Peyer's patch (tissue), 4 donors: ENCODE measurements at places on chromosomes 3 and 15. TPM values are rescaled to one million over a fixed set of nuclear protein-coding genes. Genes with fewer than 3 reads are reported as not detected.

The CLSTN2 gene
- total RNA-seq: 3.3 TPM

The LMAN1L gene
- total RNA-seq: not detected

DNA sequence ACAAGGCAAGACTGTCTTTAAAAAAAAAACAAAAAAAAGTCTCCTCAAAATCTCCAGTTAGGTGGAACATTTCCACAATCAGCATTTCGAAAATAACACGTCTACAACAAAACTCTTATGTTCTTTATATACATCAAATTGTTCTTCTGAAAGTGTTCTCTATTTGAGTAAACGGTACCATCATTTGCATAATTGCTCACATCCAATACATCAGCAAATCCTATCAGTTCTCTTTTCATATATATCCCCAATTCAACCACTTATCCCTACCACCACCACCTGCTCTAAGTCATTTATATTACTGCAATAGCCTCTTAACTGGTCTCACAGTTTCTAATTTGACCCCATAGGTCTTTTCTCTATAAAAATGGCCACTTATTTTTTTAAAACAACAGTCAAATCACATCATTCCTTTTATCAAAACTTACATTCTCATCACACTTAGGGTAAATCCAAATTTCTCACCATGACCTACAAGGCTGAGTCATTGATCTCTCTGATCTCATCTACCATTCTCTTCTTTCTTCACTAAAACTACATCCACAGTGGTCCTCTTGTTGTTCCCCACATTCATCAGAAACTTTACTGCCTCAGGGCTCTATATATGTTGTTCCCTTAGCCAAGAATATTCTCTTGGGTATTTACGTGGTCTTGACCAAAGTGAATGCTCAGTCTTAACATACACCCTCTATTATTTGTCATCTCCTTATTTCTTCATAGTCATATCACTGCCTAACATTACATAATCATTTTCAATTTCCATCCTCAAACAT, 237.0 kb downstream of the SCAPER start:
- no peaks in the 10 kb centered on the region for H3K36me3 ChIP-seq
- H3K27ac ChIP-seq: no peak overlapping the region

GRCh38 chr15:79682851-79683288, 213.9 kb downstream of the MTHFS start:
- DNase-seq: no peak
- no peaks in the 10 kb centered on the region for H3K4me1 ChIP-seq
- H3K4me3 ChIP-seq: no peak overlapping the region
- no peak overlapping the region for H3K27ac ChIP-seq
- no peaks in the 10 kb centered on the region for H3K27me3 ChIP-seq
- H3K36me3 ChIP-seq: no peaks in the 10 kb centered on the region

DNA sequence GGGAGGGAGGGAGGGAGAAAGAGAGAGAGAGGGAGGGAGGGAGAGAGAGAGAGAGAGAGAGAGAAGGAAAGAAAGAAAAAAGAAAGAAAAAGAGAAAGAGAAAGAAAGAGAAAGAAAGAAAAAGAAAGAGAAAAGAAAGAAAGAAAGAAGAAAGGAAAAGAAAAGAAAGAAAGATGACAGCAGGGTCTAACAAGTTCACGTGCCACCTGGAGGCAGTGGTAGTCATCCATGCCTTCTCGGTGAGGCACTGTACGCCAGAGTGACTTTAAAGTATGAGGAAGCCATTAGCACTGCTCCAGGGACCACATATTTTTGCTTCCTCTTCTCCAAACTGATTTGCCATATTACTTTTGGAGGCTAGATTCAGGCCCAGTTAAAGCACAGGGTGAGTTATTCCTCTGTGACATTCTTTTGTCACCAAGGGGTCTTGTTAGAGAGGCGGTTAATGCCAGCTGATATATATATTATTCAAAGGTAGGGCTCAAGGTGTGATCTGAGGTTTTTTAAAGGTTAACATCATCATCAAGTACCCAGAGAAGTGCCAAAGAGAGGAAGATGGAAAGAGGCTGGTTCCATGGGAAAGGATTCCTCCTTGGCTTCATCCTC, at the start of gene HTR3D:
TSS of gene HTR3D (plus strand) at position 556 of the 606 bp plus-strand sequence. CDS start at position 556, 0 bp downstream.
- no peak within 1 kb of the TSS for H3K27ac ChIP-seq
- DNase-seq: no peak
- no peak within 1 kb of the TSS for H3K4me3 ChIP-seq
- no peaks in the 10 kb centered on the region for H3K27me3 ChIP-seq
- H3K4me1 ChIP-seq: no peaks in the 10 kb centered on the region

- H3K4me1 ChIP-seq: no peaks in the 10 kb centered on the region
- DNase-seq: peak; percentile 29
- H3K27ac ChIP-seq: peak overlapping the region; percentile 38
Measured at GRCh38 chr3:177449360-177450006, 252.2 kb upstream of the TBL1XR1 start.

The ADAMTS9 gene
- 8.0 TPM for total RNA-seq

- no peak overlapping the region for H3K4me3 ChIP-seq
- peaks cover under 1% of the 10 kb centered on the region for H3K4me1 ChIP-seq
- DNase-seq: no peak
- H3K36me3 ChIP-seq: no peaks in the 10 kb centered on the region
- H3K27ac ChIP-seq: no peak overlapping the region
Measured at GRCh38 chr3:5051772-5052171, 70.3 kb upstream of the ARL8B start.

DNA sequence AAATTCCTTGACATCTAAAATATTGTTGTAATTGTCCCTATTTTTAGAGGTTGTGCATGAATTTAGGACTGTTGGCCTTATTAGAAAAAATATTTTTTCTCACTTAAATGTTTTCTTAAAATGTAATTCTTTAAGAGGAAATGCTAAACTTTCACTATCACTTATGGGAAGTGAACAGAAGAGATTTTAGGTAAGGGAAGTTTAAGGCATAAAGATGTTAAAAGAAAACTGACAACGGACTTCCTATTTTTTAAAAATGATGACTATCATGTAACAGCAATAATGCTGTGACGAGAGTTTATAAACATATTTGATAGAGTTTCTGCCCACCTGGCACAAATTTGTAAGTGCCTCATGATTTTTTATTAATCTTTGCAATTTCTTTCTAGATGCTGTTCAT, 3.1 kb downstream of the C3orf38 start:
- no peak for DNase-seq
- no peak overlapping the region for H3K4me3 ChIP-seq
- H3K27ac ChIP-seq: no peak overlapping the region
- H3K27me3 ChIP-seq: no peaks in the 10 kb centered on the region
- H3K4me1 ChIP-seq: no peaks in the 10 kb centered on the region

The GCSAM gene
- 5.8 TPM for total RNA-seq

GRCh38 chr15:91860498-91860897, 7.0 kb downstream of the SLCO3A1 start:
- no peak overlapping the region for H3K4me3 ChIP-seq
- H3K36me3 ChIP-seq: no peaks in the 10 kb centered on the region
- no peaks in the 10 kb centered on the region for H3K4me1 ChIP-seq
